ENCODE measurements at places on chromosomes 1 and 21.

GRCh38 chr1:160761886-160762285 is 22.8 kb downstream of the SLAMF7 start:
- no peak for DNase-seq

DNA sequence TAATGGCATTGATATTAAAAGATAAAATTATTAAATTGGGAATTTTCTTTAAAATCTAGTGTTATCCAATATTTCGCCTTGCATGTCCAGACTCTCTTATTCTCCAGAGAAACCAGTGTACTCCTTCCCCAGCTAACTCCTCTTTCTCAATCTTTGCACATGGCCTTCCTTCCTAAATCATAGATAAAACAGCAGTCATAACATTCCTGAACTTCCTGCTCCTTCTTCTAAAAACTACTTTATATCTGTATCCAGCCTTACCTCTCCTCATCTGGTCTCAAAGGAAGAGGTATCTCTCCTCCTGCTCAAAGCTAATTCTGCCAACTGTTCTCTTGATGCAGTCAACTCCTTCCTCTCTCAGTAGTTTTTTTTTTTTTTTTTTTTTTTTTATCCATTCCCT is 39.5 kb upstream of the NEK7 start:
- DNase-seq: no peak

DNA sequence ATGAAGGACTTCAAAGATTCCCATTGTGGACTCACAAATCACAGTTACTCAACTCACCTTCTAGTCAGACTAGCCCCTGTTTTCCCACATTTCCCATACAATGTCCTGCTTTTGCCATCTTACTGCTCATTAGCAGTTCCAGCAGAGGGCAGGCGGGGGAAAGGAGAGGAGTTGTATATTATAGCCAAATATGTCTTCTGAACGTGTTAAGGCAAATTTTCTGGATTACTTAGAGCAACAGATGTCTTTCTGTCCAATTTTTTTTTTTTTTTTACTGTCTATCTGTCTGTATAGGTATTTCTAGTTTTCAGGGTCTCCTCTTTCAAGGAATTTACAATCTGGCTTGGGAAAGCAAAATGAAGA is 29.9 kb upstream of the DDAH1 start:
- no peak for DNase-seq

GRCh38 chr21:36927719-36928117 is 38.8 kb downstream of the HLCS start:
- peak; percentile 46 for DNase-seq

DNA sequence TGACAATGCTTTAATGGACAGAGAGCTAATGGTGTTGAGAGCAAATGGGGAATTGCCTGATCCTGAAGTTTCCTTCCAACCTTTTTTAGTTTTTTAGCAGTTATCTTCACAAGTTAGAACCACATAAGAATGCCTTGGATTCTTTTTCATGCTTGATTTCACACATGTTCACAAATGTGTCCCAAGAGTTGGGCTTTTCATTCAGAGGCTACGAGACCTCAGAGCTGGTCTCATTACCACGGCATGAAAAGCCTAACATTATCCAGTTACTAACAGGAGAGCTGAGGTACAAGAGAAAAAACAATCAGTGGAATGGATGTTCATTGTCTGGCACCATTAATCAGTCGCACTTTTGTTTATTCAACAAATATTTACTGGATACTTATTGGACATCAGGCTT is 340.6 kb downstream of the ZNF326 start:
- no peak for DNase-seq

GRCh38 chr1:220982686-220983085 is 103.4 kb downstream of the HLX start:
- DNase-seq: no peak

DNA sequence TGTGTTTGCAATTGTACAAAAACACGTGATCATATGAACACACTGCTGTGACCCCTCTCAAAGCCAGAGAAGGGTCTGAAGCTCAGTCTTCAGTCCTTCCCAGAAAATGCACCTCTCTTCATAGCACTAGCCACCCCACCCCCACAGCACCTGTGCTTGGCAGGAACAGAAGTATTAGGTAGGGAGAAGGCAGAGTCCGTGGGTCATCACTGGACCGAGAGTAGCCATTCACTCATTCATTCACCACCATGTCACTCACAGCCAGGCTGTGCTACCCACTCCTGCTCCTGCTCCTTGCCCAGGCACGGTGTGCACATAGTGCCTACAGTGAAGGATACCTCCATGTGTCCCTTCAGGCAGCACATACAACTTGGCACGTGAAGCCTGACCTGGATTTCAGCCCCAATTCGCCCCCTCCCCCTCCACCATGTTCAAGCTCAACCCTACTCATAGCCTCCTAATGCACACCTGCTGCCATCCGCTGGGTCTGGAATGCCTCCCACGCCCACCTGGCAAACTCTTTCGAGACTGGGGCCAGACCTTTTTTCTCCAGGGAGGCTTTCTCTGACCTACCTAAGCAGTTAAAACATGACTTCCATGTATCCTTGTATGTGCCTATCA is 81.9 kb upstream of the GALNT2 start:
- no peak for DNase-seq

DNA sequence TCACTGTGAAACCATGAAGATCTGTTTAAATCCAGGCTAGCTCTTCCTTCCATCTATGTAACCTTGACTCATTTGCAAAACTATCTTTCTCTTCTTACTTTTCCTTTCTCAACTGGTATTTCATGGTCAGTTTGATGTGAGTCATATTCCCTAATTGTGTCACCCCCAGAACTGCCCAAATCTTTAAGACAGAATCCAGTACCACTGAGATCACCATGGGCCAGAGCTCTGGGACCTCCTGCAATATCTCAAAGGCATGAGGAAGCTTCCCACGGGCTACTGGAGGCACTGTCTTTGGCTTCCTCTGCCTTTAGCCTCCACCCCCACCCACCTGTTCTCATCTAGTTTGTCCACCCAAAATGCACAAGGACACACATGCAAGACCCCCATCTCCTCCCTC is 274.4 kb upstream of the FMN2 start:
- no peak for DNase-seq

- no peak for DNase-seq
These were observed 16.0 kb upstream of the TEKT2 start for GRCh38 chr1:36067871-36068270.

- no peak for DNase-seq
These were observed 355.1 kb downstream of the AJAP1 start for GRCh38 chr1:5009376-5010065.

DNA sequence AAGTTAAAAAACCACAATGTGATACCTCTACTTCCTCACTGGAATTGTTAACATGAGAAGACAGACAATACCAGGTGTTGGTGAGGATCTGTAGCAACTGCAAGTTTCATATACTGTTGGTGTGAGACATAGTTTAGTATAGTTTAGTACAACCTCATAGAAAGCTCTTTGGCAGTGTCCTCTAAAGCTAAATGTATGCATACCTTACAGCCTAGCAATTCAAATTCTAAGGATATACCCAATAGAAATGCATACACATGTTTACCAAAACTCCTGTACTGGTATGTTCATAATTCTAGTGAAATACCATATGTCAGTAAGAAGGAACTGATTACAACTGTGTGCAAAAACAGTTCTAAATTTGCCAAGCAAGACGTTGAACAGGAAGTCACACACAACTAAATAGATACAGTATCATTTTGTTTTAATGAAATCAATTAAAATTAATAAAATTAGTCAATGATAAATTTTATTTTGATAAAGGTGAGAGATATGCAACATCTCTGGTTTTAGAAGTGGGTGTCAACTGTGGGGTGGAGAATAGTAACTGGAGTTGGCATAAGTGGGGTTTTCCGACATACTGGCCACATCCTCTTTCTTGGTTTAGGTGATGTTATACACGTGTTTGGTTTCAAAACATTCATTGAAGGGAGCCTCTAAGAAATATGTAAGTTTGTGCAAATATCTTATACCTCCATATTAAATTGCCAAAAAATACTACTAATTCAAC is 450.7 kb downstream of the PTPRC start:
- peak; percentile 31 for DNase-seq

DNA sequence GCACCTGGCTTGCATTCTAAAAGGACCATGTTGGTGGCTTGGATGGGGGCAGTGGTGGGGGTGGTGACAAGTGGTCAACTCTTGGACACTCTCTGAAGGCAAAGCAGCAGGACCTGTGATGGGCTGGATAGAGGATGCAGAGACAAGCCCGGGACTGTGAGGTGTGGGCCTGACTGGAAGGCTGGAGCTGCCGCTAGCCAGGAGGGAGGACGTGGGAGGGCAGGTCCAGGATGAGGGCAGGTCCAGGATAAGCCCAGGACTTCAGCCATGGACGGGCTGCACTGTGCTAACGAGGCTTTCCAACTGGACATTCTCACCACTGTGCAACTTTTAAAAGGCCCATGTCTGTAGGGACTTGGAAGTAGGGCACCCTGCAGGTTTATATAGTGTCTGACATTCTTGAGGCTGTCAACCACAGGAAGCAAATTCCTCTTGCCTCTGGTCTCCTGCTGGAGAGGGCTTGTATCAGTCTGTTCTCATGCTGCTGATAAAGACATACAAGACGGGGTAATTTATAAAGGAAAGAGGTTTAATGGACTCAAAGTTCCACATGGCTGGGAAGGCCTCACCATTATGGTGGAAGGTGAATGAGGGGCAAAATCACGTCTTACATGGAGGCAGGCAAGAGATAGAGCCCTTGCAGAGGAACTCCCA is 8.3 kb upstream of the C1orf167 start:
- no peak for DNase-seq

GRCh38 chr1:236165238-236165981 is 23.1 kb downstream of the GPR137B start:
- no peak for DNase-seq

- DNase-seq: no peak
These were observed 18.2 kb downstream of the PHLDA3 start for GRCh38 chr1:201450721-201451291.

DNA sequence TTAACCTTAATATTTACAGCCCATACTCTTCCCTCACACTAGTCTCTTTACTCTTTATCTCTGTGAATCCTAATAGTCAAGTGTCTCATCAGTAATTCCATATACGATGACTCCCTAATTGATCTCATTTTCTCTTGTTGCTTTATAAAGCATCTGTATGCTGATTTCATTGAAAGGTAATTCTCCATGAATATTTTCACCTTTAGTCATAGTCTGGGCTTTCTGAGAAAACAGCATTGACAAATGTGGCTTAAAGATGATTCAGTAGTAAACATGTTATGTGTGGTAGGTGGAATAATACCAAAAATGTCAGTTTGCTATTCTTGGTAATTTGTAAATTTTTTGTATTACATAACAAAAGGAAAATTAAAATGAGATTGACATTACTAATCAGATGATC is 1176.5 kb downstream of the NCAM2 start:
- no peak for DNase-seq

- no peak for DNase-seq
These were observed 585.8 kb upstream of the ZRANB2 start for GRCh38 chr1:71666609-71667008.

GRCh38 chr1:32372149-32372756 is 9.9 kb downstream of the TSSK3 start:
- DNase-seq: peak; percentile 63
